ENCODE measurements at places on chromosomes 3 and 15.

DNA sequence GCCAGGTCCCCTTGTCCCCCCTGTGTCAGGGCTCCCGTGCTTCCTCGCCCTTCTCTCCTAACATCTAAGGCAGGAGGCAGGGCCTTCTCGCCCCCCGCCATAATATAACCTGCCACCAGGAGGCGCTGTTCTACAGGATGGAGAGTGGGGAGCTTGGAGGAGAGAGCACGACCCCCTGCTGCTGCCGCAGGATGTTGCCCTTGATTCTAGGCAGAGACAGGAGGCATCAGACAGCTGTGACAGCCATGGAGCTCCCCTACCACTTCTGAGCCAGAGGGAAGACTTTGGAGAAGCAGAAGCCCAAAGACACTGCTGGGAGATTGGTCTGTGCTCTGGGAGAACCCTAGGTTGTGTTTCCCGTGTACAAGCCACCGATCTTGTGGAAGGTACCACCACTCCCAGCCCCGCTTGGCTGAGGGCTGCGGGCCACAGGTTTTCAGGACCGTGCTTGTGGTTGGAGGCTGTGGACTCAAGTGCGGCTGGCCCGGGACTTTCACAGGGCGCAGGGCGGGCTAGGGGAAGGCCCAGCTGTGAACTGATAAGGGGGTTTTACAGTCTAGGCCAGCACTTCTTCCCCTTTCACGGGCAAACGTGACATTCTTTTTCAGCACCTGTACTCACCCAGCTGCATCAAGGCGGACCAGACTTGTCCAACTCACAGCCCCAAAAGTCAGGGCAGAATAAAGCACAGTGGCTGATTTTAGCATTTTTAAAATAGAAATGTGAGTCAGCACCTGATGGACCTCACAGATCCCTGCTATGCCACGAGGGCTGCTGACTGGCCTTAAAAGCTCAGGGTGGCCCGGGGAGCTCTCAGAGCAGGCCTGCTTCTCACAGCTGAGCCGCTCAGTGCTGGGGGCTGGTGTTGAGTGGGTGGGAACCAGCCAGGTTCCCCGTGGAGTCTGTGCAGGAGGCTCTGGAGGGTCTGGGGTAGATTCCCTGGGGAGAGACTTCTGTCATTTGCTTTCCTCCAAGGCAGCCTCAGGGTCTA, 2.6 kb upstream of the TIGIT start:
- peak; percentile 40 for DNase-seq

DNA sequence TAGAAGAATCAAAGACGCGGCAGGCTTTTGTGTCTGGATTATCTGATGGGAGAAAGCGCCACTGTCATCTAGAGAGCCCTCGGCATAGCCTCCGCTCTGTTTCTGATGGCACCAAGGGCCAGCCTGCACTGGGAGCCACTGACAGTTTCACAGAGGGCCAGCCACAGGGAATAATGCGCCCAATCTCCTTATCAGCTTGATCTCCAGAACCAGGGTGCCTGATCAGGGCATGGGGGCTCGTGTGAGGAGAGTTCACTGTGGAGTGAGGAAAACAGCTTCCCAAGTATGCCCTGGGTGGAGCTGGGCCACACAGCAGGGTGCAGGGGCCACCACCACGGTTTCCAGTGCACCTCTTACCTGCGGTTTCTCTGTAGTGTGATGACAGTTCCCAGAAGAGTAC, 29.8 kb upstream of the CLK3 start:
- no peak for DNase-seq

DNA sequence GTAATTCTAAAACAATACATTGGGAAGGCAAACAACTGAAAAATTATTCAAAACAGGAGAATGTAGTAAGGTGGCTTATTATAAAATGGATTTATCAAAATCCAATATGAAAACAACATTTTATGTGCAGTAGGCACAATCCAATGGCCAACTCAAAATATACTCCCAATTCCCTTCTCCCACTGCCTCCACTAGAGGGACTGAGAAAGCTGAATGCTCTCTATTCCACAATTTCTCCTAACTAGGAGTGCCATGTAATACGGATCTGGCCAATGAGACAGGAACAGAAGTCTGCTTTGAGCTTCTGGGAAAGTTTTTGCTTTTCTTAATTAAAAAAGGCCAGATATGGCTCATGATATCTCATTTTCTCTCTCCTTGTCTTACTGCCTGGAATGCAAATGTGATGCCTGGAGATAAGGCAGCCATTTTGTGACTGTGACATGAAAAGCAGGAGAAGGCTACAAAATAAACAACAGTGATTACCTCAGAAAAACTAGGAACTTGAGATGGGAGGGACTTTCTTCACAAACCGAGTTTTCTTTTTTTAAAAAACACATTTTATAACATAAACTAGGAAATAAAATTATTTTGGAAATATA, 18.8 kb upstream of the VGLL4 start:
- no peak for DNase-seq

GRCh38 chr3:171176244-171176933, 149.9 kb upstream of the SLC2A2 start:
- no peak for DNase-seq

- DNase-seq = no peak
Measured at GRCh38 chr3:169143506-169143905, 520.0 kb downstream of the MECOM start.

GRCh38 chr3:128112357-128112968, 11.1 kb downstream of the RUVBL1 start:
- no peak for DNase-seq

DNA sequence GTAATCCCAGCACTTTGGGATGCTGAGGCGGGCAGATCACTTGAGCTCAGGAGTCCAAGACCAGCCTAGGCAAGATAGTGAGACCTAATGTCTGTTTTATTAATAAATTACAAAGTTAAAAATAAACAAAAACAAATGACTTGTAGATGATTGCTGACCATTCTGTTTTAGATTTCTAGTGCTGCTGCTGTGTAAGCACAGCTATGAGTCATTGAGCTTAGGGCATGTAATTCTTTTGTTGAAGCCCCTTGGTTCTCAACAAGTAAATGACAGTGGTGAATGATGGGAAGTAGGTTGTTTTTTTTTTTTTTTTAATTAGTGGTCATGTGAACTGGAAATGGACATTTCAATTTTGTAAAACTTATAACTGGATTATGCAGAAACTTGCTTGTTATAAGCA, 63.3 kb downstream of the LEO1 start:
- DNase-seq = no peak

DNA sequence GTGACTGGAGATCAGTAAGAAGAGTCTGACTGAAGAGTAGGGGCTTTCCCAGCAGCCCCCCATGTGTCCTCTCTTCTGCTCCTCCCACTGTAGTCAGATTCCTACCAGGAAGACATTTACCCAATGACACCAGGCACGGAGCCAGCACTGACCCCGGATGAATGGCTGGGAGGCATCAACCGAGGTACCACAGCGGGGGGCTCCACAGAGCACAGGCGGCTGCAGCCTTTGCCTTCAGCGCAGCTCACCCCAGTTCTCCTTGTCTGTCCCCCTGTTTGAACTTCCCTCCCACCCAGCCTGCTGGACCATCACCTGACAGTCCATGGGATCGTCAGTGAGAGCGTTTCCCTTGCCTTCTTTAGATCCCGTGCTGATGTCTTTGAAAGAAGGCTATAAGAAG, 101.6 kb downstream of the ANP32A start:
- DNase-seq = no peak

GRCh38 chr3:145942052-145942451, 218.9 kb downstream of the PLOD2 start:
- no peak for DNase-seq

DNA sequence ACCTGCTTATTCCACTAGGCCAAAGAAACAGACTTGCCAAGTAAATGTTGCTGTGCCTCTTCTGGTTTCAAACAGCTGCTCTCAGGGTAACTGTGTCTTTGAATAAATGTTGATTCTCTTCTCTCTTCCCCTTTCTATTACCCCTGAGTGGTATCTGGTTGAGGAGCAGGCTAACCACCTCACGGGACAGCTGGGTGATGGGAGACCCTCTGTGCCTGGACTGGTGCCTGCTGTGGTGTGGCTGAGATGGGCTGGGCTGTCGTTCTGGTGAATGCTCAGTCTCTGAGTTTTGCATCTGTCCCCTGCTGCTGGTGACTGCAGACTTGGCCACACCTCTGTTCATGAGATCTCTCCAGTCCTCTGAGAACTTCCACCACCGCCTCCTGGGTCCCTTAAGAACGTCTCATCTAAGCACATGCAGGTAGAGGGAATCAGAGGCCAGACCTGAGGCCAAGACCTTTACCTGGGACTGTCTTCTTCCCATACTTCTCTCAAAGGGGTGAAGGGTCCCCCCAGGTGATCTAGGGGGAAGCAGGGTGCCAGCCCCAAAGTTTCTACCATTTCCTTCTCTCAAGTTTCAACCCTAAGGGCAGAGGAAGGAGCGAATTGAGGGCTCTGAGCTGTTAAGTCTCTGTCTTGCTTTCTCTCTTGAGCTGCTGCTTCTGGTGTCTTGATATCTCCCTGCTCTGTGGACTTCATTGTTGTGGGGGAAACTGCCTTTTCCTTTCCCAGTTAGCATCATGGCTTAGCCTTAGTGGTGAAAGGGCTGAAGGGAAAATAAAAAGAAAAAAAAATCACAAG, 252.9 kb downstream of the EBLN2 start:
- DNase-seq = no peak

DNA sequence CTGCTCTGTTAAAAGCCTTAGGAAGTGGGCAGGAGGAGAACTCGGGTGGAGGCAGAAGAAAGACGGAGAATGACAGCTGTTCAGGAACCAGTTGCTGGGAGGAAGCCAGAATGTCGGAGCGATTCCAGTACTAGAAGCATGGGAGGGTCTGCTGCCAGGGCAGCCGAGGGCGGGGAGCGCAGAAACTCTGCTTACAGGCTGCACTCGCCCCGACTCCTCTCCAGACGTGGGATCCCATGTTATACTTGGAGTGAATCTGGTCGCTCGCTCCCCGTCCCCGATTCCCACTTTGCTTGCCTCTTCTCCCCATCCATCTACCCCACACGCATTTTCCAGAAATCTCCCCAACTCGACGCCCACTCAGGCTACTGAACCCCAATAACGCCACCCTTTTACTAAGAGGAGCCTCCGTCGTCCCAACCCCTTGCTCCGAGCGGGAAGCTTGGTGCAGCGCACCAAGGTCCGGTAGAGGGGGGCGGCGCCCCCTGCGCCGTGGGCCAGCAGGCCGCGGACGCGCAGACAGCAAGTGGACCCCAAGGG, 665 bp downstream of the GATM start:
- peak; percentile 53 for DNase-seq

GRCh38 chr3:127214975-127215374, 22.0 kb downstream of the PRR23E start:
- no peak for DNase-seq

GRCh38 chr3:72143322-72143721, 358.4 kb upstream of the PROK2 start:
- DNase-seq = no peak

DNA sequence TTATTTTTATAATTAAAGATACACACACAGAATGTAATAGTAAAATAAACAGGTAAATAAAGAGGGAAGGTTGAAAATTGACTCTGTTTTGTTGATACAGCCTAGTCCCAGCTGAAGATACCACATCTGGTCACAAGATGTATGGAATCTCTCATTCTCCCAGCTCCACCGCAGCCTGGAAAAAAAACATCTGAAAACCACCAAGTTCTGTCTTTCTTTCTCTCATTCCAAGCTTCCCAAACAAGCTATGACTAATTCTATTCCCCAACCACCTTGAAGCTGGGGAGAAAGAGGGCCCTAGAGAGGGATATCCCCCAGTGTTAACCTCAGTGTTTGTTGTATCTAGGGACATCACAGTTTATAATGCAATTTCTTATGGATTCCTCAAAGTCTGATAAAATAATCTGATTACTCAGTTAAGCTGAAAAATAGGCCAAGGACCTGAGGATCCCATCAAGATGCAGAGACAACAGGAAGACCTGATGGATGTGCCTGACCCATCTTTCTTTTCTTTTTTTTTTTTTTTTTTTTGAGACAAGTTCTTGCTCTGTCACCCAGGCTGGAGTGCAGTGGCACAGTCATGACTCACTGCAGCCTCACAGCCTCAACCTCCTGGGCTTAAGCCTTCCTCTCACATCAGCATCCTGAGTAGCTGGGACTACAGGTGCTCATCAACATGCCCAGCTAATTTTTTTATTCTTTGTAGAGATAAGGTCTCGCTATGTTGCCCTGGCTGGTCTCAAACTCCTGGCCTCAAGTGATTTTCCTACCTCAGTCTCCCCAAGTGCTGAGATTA, 38.1 kb downstream of the SRGAP3 start:
- no peak for DNase-seq

- DNase-seq = peak; percentile 54
Measured at GRCh38 chr3:152574461-152575079, 260.4 kb upstream of the P2RY1 start.

DNA sequence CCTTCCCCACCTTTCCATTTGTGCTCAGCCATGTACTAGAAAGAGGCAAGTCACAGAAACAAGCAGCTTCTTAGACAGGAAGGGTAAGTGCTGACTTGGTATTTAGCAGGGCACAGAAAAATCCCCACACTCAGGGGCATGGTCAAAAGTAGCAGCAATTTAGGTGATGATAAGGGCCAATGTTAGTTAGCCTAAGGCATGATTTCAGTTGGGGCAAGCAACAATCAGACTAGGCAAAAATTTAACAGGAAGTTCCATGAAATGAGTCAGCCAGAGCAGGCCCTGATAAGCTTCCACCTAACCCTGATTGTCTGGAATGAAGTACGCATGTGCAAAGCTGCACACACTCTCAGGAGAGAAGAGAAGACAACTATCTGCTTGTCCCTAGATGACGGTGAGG, 423.4 kb upstream of the UBE2E2 start:
- DNase-seq = no peak

- DNase-seq = no peak
Measured at GRCh38 chr15:69317392-69317841, 18.7 kb downstream of the PAQR5 start.

DNA sequence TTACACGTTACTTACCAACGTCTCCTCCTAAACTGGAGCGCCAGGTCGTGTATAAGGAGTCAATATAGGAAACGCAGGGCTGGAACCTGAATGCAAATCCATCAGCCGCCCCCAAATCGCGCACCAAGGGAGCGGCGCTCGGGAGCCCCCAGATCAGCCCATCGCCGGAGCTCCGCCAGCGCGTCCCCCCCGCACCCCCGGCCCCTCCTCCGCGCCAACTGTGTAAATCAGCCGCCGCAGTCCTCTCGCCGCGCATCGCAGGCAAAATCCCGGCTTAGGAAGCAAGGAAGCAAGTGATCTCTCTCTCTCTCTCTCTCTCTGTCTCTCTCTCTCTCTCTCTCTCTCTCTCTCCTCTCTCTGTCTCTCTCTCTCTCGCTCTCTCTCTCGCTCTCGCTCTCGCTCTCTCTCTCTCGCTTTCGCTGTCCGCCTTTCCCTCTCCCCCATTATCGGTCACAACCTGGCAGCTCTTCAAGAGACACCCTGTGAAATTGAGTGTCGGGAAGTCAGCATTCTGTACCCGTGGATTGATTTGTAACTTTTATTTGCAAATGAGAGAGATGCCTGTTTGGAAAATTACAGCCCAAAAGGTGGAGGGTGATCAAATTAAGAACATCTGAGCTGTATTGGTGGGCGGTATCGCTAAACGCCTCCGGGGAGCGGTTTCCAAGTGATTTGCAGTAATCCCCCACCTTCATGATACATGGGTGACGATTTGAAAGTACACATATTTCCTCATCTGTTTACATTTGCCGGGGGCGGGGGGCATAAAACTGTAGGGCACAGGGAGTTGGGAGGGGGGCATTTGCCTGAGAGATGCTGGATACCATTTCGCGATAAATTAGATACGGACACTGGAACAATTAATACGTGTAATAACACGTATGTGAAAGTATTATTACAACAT, 645 bp upstream of the SLITRK3 start:
- DNase-seq = peak; percentile 78

GRCh38 chr3:49397470-49397869, 14.3 kb downstream of the RHOA start:
- peak; percentile 77 for DNase-seq

GRCh38 chr3:196883361-196883760, 15.6 kb downstream of the SENP5 start:
- no peak for DNase-seq

- no peak for DNase-seq
Measured at GRCh38 chr15:61906961-61907752, 153.1 kb downstream of the VPS13C start.

All from D341Med (cell line).